ENCODE measurements at places on chromosomes 6 and 20.

DNA sequence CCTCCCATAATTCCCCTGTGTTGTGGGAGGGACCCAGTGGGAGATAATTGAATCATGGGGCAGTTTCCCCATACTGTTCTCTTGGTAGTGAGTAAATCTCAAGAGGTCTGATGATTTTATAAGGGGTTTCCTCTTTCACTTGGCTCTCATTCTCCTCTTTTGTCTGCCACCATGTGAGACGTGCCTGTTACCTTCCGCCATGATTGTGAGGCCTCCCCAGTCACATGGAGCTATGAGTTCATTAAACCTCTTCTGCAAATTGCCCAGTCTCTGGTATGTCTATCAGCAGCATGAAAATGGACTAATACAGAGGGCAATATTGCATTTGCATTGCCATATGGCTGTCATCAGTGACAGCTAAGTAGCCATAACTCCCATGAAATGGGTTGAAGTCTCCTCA, 63.2 kb downstream of the ZNF217 start:
- no peak for DNase-seq

- no peak for DNase-seq
Observed at GRCh38 chr20:14507711-14508110, 170.3 kb upstream of the FLRT3 start.

DNA sequence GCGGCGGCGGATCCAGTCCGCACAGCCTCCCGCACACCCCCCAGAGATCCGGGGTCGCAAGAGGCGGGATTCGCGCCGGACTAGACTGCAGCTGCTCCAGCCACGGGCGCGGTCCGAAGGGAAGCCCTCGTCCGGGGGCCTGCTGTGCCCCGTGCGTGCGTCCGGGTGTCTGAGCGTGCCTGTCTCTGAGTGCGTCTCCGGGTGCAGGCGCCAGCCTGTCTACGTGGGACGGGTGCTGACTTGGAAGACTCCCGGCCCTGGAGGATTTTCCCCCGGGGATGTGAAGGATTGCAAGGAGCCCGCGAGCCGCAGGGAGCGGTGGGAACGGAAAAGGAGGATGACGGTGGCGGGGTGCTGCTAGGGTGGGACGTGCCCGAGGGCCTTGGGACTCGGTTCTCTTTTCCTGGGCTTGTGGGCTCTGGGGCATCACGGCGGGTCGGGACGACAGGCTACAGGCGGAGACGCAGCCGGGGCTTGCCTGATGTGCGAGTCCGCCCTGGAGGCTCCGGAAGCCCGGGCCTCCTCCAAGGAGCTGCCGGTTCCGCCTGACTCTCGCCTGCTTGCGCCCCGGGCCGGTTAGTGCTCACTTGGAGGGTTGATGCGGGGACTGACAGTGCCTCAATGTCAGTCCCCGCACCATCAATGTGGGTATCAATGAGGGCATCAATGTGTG, 5.7 kb downstream of the MAFB start:
- no peak for DNase-seq

DNA sequence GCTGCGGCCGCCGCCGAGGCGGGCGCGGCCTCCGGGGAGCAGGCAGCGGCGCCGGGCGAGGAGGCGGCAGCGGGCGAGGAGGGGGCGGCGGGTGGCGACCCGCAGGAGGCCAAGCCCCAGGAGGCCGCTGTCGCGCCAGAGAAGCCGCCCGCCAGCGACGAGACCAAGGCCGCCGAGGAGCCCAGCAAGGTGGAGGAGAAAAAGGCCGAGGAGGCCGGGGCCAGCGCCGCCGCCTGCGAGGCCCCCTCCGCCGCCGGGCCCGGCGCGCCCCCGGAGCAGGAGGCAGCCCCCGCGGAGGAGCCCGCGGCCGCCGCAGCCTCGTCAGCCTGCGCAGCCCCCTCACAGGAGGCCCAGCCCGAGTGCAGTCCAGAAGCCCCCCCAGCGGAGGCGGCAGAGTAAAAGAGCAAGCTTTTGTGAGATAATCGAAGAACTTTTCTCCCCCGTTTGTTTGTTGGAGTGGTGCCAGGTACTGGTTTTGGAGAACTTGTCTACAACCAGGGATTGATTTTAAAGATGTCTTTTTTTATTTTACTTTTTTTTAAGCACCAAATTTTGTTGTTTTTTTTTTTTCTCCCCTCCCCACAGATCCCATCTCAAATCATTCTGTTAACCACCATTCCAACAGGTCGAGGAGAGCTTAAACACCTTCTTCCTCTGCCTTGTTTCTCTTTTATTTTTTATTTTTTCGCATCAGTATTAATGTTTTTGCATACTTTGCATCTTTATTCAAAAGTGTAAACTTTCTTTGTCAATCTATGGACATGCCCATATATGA, 3.2 kb downstream of the MARCKS start:
- peak; percentile 52 for DNase-seq

GRCh38 chr6:17278289-17279063, 2.7 kb upstream of the RBM24 start:
- DNase-seq = peak; percentile 47

DNA sequence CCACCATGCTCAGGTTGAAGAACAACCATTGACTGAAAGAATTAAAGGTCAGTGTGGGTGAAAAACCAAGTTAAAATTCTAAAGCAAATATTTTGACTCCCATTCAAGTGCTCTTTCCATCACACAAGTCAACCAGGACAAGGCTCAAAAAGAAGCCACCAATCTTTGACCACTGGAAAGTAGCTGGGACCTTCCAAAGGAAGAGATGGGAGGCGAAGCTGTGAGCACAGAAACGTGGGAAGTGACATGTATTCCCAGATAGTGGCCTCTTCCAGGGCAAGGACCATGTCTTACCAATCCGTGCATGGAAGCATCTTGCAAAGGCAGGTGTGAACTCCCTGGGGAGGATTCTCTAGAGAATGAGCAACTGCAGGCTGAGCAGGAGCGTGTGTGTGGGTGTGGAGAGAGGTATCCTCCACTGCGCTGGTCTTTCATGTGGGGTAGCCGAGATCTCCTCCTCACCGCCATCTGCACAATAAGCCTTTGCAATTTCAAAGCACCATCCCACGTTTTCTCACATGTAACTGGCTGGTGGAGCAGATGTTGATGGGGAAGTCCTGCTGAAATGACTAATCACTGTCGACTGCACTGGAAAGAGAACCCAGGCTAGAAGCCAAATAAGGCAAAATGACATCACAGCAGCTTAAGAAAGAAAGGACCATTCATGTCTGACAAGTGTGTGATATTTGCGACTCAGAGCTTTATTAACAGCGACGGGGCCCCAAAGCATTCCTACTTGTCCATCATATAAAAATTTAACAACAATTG, 189.4 kb upstream of the RREB1 start:
- DNase-seq = peak; percentile 27

GRCh38 chr6:154619146-154619545, 108.7 kb upstream of the CNKSR3 start:
- DNase-seq = peak; percentile 13
